Cardiac muscle cell (in vitro differentiated cells and primary cell): ENCODE measurements at places on chromosomes 2 and 18. TPM values are rescaled to one million over a fixed set of nuclear protein-coding genes. Genes with fewer than 3 reads are reported as not detected.

GRCh38 chr2:204795156-204795555 is 249.9 kb downstream of the PARD3B start:
- DNase-seq: peak; percentile 14

GRCh38 chr2:65370387-65371073 is 61.9 kb downstream of the SPRED2 start:
- DNase-seq: no peak

DNA sequence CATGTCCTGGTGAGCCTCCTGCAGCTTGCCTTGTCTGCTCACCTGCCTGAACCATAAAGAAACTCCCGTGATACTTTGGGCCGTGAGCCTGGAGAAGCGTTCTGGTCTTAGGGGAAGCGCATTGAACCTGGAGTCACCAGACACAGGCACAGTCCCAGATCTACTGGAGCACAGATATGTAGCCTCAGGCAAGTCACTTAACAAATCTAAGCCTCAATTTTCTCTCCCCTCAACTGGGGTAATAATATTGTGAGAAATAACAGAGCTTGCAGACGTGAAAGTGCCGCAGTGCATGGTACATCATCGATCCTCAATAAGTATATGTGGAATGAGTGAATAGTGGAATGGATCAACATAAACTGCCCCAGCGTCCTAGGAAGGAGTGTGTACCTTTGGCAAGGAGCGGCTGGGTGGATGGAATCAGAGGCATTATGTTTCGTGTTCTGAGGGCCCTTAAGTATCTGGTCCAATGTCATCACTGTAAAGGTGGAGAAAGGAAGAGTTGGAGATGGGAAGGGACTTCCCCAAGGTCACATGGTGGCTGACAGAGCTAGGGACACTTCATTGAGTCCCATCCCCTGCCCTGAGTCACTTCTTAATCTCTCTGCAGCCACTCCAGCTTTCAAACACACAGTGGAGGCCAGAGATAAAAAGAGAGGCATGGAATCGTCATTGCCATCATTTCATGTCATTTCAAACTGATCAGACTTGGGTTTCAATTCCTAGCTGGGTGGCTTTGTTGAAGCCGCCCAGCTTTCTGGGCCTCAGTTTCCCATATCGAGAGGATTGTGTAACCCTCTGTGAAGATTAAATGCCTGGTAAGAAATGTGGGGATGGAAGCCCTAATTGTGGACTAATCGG is 172.4 kb downstream of the DDX1 start:
- no peak for DNase-seq

DNA sequence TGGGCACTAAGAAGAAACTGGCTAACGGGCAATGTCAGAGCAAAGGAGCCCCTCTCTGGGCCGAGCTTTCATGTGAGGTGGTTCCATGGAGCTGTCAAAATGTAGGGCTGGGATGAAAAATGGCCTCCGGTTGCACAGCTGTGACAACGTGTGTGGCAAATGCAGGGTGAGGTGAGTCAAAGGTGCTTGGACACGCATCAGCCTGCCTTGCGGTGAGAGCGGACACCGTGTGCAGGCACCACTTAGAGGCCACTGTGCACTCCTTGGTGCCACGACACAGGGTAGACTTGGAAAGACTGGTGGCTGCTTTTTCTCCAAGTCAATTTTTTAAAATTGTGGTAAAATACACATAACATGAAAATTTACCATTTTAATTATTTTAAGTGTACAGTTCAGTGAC is 195.4 kb downstream of the ZBTB7C start:
- DNase-seq: no peak

DNA sequence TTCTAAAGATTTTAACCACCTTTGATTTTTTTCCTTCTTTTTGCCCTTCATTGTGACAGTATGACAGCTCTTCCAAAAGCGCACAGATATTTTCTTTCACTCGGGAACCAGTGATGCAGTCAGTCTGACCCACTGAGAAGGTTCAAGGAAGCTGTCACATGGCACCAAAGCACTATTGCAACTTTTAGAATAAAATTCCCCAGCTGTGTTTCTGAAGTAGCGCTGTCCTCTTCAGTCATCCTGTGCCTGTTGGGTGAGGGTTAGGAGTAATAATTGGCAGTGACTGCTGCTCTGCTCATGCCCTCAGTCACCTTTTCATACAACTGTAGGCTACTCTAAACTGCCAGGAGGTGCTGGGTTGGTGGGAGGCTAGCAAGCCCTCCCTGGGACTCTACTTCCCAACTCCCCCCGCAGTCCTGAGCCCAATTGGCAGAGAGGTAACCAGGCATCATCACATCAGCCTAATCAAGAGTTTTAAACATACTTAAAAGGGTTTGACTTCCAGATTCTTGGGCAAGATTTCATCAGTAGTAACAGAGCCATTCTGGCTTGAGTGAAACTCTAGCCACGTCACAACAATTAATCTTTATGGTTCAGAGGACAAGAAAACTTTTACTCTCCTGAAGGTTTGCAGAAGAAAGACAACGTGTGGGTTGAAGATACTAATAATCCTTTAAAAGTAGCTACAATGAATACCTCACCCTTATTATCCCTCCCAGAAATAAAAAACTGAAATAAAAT is 473.3 kb downstream of the FBXO15 start:
- no peak for DNase-seq

- DNase-seq: no peak
These were observed 107.3 kb upstream of the FZD5 start for GRCh38 chr2:207876842-207877535.

GRCh38 chr2:173355866-173356508 is 1.3 kb downstream of the CDCA7 start:
- DNase-seq: no peak

- no peak for DNase-seq
These were observed 31.8 kb downstream of the CRIM1 start for GRCh38 chr2:36387258-36387916.

DNA sequence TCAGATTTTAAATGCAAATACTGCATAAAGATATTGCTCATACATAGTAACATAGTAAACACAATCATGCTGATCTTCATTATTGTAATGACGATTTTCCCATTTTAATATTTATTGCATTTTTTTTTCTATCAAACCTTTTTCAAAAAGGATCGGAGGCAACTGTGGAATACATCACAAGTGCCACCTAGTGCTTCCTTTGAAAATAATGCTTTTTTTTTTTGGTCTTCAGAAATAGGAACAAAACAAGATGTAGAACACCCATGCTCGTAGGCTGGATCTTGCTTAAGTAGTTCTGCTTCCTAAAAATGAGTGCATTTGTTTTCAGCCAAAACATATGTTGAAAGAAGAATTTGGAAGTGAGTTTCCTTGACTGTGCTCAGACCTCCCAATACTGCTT is 35.7 kb upstream of the GPR155 start:
- DNase-seq: no peak

DNA sequence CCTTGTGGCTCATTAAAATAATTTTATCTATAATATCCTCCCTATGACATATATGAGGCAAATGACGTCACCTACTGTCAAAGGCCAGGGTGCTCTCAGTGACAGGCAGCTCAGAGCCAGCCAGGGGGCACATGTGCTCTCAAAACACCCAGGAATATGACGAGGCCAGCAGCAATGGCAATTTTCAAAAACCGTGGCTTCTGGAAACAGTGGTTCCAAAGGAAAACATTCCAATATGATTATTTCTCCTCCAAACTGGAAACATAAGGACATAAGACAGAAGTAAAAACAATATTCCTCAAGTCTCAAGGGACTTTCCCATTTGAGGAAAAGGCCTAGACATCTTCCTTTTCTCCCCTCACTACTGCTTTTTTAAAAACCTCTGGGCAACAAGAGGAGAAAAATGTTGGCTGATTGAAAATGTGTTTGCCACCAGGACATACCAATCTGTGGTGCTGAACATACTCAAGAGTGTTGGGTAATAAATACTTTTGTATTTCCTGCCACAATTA is 40.8 kb downstream of the RNF152 start:
- no peak for DNase-seq

DNA sequence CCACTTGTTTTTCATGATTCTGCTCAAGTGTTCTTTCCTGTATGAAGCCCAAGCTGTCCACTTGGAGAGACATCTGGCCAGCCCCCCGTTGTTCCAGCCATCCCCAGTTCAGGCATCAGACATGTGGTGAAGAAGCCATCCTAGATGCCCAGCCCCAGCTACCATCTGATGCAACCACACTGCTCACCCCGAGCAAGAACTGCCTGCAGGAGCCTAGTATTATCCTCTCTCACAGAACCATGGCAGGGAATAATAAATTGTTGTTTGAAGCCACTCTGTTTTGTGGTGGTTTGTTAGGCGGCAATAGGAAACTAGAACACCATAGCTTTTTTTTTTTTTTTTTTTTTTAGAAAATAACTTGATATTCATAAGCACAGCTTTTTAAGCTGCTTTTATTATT is 19.5 kb upstream of the DARS1 start:
- DNase-seq: no peak

- DNase-seq: no peak
These were observed 82.2 kb downstream of the DYSF start for GRCh38 chr2:71535526-71535925.

- no peak for DNase-seq
These were observed 193.8 kb upstream of the RND3 start for GRCh38 chr2:150681120-150681804.

- DNase-seq: peak; percentile 69
These were observed 4.1 kb downstream of the BCL11A start for GRCh38 chr2:60549238-60549927.

- DNase-seq: peak; percentile 29
These were observed 48.3 kb downstream of the WDFY1 start for GRCh38 chr2:223896833-223897311.

DNA sequence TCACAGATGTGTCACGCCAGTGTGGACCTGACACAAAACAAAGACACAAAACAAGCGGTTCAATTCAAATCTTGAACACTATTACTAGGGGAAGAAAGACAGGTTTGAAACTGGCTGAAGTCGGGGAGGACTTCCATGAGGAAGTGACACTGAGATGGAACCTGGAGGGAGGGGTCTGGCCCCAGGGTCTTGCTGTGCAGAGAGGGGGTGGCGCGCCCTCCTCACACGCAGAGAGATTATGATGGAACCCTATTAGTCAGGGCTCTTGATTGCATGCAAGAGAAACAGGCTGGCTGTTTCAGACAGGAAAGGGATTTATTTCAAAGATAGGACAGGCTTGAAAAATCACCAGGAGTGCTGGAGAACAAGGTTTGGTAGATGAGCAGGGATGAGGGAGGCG is 363.6 kb upstream of the HS6ST1 start:
- no peak for DNase-seq

DNA sequence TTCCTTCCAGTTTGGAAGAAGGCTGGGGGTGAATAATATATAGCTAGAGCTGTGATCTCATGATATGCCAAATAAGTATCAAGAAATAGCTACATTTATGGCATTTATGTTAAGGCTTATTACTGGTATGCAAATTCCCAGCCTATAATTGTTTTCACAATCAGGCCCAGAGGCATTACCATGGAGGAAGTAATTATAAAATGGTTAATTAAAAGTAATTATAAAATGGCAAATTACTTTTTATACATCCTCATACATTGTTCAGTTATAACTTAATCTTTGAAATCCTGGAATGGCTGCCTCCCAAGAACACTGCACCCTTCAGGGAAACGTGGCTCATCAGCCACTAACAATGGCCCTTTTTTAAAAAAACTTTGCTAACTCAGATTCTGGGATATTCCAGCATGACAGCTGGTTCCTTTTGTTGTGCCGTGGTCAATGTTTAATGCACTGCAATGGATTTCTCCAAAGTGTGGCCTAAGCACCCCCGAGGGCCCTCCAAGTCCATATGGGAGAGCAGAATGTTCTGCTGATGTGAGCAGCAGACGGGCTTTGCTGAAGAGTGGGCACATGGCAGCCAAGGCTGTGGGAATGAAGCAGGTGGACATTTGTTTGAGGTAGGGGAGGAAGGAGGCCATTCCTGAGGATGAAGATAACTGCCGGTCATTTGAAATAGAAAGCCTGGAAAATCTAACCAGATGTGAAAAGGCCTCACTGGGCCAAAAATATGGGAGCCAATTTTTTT is 483.5 kb upstream of the GCFC2 start:
- no peak for DNase-seq

XIRP2 gene
- 0.51 and 0.53 TPM in 2 replicates for total RNA-seq

VWC2L gene
- 0.11 and 0.24 TPM in 2 replicates for total RNA-seq

INPP5D gene
- 3.5 and 6.8 TPM in 2 replicates for total RNA-seq

AKAIN1 gene
- not detected in 2 replicates for total RNA-seq

PTPN18 gene
- total RNA-seq: 16.7 and 36.3 TPM in 2 replicates

SERPINB3 gene
- total RNA-seq: not detected in 2 replicates

ADAM23 gene
- total RNA-seq: 9.3 and 11.3 TPM in 2 replicates

GPR35 gene
- total RNA-seq: 0.70 and 5.1 TPM in 2 replicates

POU3F3 gene
- not detected in 2 replicates for total RNA-seq
